ENCODE measurements at places on chromosomes 3 and 15.

- DNase-seq, result no peak
Measured at GRCh38 chr3:15831927-15832326, 34.1 kb upstream of the ANKRD28 start.

DNA sequence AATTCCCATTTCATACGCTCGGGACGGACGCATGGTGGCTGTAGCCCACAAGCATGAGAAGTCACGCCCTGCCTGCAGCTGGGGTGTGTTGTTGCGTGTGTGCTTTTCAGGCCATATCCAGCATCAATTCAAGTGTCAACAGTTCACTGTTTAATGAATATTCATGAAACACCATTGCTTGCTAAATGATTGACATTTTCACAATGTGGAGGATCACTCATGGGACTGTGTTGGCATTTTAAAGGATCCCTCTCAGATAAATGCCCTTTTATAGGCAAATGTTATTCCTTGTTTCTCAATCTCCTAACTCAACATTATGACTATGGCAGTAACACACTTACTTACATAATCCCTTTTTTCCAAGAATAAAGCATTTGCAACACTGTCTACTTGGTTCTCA lies 511.3 kb downstream of the GABRG3 start:
- DNase-seq, result no peak

GRCh38 chr3:111954228-111954990 lies 24.4 kb upstream of the ABHD10 start:
- DNase-seq, result no peak

- no peak for DNase-seq
Measured at GRCh38 chr15:68734352-68734751, 86.3 kb downstream of the ANP32A start.

DNA sequence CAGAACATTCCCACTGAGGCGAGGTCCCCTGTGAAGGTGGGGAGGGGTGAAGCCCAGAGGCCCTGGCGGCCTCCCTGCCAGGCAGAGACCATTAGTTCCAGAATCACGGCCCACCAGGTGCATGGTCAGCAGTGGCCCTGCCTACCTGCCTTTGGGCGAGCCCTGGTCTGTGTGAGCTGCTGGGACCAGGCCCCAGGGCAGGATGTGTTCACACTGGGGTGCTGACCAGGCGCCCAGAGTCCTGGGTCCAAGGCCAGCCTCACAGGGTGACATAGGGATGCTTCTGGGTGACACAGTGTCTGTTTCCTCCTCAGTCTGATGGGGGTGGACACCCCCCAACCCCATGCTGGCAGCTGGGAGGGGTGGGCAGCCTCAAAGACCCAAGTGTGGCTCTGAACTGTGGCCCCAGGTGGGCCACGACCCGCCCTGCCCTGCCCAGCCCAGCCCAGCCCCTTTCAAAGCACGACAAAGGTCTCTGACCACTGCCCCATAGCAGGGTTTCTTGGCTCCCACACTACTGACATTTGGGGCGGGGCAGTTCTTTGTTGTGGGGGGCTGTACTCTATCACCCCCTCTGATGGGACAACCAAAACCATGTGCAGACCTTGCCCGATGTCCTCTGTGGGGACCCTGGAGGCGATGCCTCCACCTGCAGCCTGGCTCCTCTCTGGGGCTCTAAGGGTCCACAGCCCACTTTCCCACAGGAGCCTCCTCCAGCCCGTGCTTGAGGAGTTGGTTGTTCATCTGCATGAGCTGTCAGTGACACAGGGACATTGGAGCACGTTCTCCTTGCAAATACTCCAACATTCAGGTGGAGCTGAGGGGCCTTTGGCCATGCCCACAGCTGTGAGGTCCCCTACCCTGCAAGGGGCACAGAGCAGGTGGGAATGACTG lies 44.8 kb upstream of the SLC41A3 start:
- no peak for DNase-seq

DNA sequence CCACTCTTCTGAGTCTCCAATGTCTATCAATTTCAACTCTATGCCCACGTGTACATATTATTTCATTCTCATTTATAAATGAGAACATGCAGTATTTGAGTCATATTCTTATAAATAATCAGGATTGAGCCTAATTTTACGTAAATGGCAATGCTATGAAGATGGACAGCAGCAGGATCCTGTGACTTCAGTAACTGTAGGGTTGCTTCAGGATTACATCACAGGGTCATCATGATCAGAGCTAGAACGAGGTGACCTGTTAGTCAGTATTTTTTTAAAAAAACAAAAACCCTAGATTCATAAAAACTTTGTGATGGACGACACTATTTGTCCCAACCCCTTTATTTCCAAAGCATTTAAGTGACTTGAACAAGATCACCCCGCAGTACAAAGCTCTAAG lies 21.8 kb downstream of the SHC4 start:
- no peak for DNase-seq

GRCh38 chr15:38130205-38130567 lies 122.5 kb upstream of the SPRED1 start:
- DNase-seq, result no peak

- DNase-seq, result no peak
Measured at GRCh38 chr3:119237299-119237698, 3.4 kb downstream of the B4GALT4 start.

- no peak for DNase-seq
Measured at GRCh38 chr3:46293035-46293724, 50.9 kb downstream of the CCR3 start.

DNA sequence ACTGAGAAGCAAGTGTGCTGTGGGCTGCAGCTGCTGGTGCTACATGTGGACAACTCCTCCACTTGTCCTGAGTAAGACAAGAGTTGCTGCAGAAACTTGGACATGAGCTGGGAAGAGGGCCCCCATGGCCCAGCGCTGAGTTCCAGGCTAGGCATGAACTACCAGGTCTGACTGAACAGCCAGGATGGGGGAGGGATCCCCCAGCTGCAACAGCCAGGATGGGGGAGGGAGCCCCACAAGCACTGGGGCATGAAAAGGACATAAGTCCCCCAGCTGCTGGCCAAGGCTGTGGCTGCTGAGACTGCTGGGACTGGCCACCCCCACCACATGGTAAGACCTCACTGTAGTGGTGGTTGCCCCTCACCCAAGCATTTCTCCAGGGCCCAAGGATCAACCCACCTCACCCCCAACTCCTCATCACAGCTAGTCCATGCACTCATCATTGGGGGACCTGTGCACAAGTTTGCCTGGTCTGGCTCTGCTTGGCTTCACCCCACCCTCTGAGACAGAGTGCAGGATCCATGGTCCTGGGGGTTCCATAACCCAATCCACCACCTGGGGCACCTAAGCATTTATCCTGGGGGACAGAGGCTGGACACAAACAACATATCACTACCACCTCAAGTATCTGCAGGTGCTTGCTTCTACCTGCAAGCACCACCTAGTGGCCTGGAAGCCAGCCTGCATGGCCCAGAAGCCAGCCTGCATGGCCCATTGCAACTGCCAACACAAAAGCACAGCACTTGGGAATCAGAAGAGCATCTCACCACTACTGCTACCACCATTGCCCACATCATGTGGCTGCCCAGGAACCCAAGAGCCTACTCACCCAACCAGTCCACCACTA lies 84.5 kb upstream of the STT3B start:
- DNase-seq, result no peak

DNA sequence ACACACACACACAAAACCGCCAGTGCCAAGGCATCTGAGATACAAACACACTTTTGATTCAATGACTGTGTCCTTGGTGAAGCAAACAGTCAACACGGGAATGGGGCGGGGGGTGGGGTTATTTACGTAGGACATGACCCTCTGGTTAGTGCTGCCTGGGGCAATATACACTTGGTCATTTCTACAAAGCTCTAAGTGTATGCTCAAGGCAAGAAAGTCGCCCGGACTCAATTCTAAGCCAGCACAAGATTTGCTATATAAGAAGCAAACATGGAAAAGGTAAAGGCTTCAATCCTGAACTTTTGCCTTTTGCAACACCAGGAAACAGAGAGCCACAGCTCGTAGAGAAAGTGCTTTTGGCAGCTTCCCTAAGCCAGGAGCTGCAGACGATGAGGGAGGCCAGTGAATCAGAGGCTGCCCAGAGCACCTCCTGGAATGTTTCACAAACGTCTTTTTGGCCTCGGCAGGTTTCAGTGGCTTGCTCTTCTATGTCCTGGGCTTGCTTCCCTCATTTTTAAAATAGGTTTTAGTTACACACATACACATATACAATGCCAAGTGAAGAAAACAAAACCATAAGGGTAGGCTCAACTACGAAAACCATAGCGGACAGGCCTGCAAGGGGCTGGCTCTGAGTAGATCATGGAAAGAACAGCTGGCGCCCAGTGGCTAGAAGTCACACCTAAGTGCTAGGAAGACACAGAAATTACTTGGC lies 73.6 kb downstream of the TM4SF4 start:
- DNase-seq, result no peak

DNA sequence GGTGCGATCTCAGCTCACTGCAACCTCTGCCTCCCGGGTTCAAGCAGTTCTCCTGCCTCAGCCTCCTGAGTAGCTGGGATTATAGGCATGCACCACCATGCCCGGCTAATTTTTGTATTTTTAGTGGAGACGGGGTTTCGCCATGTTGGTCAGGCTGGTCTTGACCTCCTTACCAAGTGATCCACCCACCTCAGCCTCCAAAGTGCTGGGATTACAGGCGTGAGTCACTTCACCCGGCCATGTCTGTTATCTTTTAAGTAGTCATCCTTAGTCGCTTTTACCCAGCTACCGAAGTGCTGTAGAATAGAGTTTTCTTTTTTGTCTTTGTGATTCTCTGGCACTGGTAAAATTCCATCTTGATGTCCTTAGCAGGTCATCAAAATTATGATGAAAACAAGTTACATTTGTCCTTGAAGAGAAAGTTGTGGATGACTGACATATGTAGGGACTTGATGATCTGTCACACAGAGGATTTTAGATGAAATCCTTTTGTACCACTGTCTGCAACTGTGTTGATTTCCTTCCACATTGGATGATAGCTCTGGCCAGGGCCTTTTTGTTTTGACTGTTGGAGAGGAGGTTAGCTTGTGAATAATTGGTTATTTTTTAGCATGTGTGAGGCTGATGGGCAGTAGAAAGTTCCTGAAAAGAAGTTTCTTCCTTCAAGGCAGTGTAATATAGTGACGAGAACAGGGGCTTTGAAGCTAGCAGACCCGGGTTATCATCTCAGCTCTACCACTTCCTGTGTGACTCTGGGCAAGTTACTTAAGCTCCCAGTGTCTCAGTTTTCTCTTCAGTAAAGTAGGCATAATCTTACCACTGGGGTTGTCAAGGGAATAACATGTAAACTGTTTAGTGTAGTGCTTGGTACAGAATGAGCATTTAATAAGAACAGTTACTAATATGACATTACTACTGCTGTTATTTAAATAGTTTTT lies 18.8 kb downstream of the ATG7 start:
- no peak for DNase-seq

DNA sequence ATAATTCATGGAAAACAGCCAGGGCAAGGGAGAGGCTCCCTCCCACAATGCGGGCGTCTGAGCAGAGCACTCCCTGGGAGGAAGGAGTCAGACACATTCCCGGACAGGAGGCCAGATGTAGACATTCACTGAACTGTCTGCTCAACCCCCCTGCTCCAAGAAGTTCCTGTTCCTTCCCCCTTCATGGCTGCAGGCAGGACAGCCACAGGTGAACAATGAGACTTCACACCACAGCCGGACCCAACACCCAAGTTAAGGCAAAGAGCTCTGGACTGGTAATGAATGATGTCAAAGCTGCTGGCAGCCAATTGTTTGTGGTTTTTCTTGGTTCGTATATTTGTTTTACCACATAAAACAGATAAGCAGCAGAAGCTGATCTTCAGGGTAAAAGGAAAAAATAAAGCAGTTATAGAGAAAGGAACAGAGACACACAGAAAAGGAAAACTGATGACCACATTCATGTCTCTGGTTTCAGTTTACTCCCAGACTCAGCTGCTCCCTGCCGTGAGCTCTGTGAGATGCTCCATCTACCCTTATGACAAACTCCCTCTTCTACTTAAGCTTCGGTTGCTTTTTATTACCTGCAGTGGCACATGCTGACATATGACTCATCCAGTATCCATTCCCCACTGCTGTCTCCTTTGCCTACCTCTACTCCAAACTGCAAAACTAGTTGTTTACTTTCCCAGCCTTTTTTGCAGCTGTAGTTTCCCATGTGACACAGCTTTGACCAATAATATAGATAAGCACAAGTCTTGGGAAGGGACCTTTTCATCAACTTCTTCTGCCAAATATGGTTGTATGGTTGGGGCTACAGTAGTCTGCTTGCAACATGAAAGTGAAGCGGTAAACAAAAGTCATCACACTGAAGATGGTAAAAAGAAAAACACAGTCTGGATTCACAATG lies 33.1 kb downstream of the DZIP1L start:
- DNase-seq, result no peak

GRCh38 chr3:5140230-5140621 lies 18.1 kb downstream of the ARL8B start:
- DNase-seq, result no peak

GRCh38 chr3:100720426-100720825 lies 11.1 kb downstream of the TFG start:
- DNase-seq, result no peak

DNA sequence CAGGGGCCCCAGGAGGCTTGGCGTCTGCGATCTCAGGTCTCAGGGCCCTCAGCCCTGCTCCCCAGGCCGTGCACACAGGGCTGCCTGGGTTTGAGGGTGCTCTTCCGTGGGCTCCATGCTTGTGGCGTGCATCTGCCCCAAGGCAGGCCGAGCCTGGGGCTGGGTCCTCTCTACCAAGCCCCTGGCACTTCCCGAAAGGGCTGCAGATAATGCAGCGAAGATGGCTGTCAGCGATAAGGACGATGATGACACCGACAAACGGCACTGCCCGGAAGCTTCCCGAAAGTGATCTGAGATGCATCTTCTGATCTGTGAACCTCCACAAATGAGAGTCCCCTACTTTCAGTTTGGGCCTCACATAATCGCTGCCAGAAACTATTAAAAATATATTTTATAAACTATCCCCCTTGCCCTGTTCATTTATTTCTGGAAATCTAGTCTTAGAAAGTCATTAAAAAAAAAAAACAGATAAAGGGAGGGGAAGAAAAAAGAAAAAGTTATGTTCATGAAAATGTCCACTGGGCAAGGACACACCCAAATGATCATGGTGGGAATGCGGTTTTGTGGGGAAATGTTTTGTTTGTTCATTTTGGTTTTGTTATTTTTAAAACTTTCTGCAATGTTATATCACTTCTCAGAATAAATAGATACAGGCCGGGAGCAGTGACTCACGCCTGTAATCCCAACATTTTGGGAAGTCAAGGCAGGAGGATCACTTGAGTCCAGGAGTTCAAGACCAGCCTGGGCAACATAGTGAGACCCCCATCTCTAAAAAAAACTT lies 51.5 kb downstream of the RPN1 start:
- no peak for DNase-seq

DNA sequence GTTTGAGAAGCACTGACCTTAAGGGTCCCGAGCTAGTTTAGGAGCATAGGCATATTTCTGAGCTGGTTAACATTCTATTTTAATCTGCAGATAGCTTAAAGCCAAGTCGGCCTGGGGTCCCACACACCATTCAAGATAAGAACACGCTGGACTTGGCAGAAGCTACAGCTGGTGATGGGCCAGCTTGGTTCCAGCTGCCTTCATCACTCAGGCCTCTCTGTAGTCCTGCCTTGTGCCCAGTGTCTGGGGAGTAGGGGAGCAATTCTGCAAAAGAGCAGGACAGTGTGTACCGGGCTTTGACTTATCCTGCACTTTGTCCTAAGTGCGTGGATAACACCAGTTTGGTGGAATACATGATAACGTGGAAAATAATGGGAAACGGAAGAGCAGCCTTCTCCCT lies 164.5 kb downstream of the MEGF11 start:
- no peak for DNase-seq

Data from cerebellar nuclear complex (tissue), 1 donor.